ENCODE measurements at places on chromosomes 4 and X.

DNA sequence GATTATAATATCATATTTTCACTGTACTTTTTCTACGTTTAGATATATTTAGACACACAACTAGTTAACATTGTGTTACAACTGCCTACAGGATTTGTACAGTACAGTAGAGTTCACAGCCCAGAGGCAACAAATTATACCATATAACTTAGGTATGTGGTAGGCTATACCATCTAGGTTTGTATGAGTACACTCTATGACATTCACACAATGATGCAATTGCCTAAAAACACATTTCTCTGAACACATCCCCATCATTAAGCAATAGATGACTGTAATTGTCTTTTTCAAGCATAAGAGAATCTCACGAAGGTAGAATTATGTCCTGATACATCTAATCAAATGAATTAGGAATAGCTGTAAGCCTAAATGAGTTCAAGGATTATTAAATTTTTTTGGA is 12.3 kb upstream of the TIGD2 start:
- no peak for DNase-seq

DNA sequence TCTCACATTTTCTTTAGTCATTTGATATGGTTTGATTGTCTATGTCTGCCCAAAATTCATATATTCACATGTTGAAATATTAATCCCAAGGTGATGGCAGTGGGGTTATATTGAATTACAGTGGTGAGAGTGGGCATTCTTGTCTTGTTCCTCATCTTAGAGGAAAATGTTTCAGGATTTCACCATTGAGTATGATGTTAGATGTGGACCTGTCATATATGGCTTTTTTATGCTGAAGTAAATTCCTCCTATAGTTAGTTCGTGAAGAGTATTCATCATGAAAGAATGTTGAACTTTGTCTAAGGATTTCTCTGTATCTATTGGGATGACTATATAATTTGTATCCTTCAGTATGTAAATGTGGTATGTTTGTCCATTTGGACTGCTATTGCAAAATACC is 512.3 kb upstream of the EPHA5 start:
- DNase-seq: no peak

DNA sequence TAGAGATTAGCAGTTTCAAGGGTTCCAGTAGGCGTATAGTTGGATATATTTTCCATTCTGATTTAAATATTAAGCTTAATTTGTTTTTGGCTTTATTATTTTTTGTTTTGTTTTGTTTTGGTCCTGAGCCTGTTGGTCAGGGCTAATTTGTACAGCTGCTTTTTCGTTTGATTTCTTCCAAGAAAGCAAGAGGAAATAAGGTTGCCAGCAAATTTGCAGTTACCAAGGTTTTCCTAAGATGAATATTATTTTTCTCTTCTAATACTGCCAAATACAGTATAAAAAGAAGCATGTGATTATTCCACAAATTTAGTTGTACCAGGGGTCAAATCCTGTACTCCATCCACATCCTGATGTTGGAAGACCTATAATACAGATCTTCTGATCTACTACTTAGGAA is 24.9 kb downstream of the PLAC1 start:
- no peak for DNase-seq

DNA sequence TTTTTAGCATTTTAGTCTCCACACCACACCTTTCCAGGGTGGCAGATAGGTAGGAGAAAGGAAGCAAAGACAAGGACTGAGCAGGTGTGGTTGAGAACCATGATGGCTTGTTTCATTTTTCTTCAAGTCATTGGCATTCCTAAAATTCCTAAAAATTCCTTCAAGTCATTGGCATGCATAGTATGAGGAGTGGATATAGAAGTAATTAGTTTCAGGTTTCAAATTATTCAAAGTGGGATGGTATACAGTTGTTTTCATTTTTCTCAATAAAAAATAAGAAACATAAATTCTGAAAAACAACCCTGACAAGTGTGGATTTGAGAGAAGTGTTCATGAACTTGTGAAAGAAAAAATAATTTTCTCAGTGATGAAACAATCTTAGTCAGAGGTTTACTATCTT is 22.3 kb upstream of the HERC3 start:
- DNase-seq: no peak

DNA sequence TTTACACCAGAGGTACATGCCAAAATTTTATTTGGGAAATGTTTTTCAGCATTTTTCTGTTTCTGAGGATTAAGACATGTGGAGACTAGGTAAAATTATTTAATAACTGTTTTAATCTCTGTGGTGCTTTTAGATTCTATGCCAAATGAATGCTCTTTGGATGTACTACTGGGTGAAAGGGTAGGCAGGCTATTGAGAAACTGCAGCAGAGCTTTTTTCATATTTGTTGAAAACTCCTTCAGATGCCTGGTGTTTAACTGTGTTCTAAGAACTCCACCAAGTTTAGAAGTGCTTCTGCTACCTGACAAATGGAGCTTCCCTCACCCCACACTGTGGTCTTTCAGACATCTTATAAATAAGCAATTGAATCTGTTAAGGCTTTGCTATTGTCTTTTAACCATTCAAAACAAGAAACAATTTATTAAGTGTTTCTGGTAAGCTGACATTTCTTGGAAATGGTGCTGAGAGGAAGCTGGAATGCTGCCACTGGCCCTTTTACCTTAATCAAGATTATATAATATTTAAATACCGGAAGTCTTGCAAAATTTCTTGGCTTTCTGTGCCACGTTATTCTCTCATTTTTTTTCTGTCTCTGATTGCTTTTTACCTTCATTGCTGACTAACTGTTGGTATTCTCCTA is 51.2 kb upstream of the CYSLTR1 start:
- DNase-seq: no peak

DNA sequence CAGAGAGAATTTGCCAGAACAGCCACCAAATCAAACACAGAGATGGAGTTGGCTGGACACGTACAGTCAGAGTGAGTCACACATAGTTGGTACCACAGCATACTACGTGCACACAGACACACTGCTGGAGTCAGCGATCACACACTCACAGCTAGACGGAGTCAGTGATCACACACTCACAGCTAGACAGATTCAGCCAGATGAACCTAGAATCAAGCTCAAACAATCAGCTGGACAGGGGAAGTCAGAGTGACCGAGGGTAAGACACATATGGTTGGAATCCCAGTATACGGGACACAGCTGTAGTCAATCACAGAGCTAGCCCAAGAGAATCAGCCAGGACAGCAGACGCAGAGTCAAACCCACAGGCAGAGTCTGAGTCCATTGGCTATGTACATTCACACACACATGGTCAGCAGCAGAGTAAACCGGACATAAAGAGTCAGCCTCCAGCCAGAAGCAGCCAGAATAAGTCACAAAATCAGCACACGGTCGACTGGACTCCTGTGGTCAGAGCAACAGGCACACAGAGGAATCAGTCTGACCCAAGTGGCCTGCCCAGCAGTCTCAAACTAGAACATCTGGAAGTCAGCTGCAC is 4.6 kb downstream of the SLC38A5 start:
- no peak for DNase-seq

- DNase-seq: no peak
These were observed 738 bp upstream of the TSPAN5 start for GRCh38 chr4:98659106-98659592.

DNA sequence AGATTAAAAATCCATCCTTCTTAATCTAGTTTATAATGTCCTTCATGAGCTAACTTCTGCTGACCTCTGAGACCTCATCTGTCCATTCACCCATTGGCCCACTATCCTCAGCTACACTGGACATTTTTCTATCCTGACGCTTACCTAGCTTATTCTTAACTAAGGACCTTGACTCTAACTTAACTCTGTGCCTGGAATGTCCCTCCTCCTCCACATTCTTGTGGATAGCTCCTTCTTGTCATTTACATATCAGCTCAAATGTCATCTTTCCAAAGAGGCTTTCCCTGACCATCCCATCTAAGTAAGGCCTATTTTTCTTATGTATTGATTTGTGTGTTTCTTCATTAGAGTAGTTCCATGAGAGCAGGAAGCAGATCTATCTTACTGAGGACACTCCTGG is 54.7 kb downstream of the ATXN3L start:
- DNase-seq: no peak

DNA sequence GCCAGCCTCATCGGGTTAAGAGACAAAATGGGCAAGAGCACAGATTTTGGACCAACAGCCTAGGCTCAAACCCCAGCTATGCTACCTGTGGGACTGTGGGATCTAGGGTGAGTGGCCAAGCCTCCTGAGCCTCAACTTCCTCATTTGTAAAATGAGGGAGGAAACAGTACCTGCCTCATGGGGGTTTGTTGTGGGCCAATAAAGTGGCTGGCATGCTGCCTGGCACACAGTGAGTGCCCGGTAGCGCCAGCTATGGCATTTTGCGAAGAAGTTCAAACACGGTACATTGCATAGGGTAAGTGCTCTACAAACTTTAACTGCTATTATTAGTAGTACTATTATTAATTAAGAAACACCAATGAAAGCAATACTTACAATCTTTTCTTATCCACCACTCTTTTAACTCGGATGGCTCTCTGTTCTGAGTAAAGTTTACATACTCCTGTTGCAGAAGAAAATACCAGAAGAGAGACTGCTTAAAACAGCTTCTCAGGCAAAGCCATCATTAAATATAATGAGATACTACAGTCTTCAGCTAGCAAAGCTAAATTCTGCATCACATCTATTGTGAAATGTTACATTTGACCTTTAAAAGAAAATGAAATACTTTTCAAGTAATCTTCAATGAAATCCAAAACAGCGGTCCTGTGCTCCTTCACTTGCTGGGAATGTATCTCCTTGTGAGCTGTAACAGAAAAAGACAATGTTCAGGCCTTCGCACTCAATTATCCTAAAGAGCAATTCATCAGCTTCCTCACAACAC is 70.1 kb downstream of the NSG1 start:
- DNase-seq: no peak

- no peak for DNase-seq
These were observed 6.2 kb downstream of the AADAT start for GRCh38 chr4:170083541-170083940.

GRCh38 chr4:57094832-57095223 is 15.4 kb downstream of the IGFBP7 start:
- no peak for DNase-seq

- no peak for DNase-seq
These were observed 127.4 kb upstream of the ANKRD50 start for GRCh38 chr4:124839786-124840390.

- no peak for DNase-seq
These were observed 4.6 kb downstream of the MPP1 start for GRCh38 chrX:154800478-154801210.

All from head of caudate nucleus (tissue), 42 donors.